ENCODE measurements at places on chromosomes 6 and 20.
A peak's percentile ranks its signal among the peaks of the same experiment; 100 is the strongest.

DNA sequence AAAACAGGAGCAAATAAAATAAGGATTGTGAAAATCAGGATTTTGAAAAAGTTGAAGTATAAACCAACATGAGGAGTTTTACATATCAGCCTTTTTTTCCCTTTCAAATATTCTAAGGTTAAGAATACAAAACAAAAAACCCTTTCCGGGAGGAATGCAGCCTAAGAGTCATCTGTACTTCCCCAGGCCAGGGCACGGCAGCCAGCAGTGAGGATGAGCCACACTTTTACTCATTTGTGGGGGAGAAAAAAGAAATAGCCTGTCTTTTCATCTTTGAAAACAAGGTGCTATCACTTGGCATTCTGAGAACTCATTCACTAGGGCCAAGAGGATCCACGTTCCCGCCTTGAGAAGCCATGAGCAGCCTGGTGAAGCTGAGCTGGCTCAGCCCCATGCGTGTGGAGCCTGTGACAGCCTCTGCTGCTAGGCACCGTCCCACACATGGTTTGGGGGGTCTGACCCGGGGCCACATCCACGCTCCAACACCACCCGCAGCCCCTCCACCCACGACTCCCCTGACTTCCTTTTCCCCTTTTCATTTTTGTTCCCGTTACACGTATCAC, 11.2 kb downstream of the SLC22A1 start:
- DNase-seq = peak; percentile 26

DNA sequence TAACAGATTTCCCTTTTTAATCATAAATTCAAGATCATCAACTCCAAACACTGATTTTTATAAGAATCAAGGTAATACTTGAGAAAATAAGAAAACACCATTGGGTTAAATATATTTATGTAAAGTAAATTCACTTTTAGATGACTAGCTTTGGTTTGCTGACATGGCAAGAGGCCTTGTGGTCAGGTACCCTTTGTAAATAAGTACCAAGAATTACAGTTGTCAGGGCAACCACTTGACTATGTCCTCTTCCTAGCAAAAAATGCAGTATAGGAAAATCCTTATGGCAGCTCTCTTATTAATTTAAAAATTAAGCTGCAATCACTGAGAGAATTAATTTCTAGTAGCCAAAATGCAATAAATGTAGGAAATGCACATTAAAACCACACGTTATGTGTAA, 153.8 kb downstream of the INSM1 start:
- no peak for DNase-seq

DNA sequence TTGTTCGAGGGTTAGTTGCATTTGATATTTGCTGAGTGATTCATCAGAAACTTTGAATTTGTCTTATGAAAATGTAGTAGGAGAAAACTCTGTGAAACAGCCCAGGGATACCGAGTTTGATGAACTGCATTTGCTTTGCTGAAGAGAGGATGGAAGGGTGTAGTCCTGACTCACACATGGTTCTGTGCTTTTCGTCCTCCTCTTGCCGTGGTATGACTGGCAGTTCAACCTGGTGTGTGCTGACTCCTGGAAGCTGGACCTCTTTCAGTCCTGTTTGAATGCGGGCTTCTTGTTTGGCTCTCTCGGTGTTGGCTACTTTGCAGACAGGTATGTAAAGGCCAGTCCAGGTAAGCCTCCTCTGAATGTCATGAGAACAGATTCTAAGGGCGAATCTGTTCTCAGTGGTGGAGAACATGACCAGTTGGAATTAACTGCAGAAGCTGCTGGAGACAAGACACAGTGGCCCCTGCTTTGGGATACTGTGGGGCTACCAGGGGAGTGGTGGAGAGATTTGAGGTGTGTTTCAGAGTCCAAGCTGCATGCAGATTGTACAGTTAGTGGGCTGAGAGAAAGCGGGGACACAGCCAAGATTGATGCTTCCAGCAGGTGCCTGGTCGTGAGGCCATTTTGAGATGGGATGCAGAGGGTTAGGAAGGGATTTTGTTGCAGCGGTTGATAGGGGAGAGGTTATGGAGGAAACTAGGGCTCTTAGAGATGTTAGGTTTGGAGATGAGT, 8.4 kb downstream of the SLC22A1 start:
- DNase-seq = no peak

- no peak for DNase-seq
Measured at GRCh38 chr20:19767070-19767469, 9.0 kb downstream of the RIN2 start.

GRCh38 chr6:116192786-116193185, 61.1 kb downstream of the TSPYL4 start:
- DNase-seq = no peak

DNA sequence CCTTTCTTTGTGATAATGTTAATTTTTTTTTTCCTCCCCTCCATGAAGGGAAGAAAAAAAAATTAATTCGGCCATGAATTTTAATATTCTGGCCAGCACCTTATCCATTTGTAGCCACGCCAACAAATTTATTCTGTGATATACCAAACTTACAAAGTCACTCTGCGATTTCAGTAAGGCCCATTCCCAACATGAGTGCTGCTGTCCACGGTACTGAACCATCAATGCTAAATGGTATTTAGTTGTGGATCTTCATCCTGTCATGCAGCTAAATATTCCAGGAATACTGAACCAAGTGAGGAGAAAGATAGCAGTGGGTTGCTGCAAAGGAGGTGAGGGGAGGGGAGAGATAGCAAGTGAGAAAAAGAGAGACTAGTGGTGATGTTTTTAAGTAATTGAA, 19.5 kb upstream of the RSPH4A start:
- DNase-seq = no peak

- peak; percentile 41 for DNase-seq
Measured at GRCh38 chr6:57183336-57183735, 11.2 kb downstream of the BAG2 start.

- DNase-seq = peak; percentile 81
Measured at GRCh38 chr6:148548065-148548748, 198.6 kb upstream of the UST start.

DNA sequence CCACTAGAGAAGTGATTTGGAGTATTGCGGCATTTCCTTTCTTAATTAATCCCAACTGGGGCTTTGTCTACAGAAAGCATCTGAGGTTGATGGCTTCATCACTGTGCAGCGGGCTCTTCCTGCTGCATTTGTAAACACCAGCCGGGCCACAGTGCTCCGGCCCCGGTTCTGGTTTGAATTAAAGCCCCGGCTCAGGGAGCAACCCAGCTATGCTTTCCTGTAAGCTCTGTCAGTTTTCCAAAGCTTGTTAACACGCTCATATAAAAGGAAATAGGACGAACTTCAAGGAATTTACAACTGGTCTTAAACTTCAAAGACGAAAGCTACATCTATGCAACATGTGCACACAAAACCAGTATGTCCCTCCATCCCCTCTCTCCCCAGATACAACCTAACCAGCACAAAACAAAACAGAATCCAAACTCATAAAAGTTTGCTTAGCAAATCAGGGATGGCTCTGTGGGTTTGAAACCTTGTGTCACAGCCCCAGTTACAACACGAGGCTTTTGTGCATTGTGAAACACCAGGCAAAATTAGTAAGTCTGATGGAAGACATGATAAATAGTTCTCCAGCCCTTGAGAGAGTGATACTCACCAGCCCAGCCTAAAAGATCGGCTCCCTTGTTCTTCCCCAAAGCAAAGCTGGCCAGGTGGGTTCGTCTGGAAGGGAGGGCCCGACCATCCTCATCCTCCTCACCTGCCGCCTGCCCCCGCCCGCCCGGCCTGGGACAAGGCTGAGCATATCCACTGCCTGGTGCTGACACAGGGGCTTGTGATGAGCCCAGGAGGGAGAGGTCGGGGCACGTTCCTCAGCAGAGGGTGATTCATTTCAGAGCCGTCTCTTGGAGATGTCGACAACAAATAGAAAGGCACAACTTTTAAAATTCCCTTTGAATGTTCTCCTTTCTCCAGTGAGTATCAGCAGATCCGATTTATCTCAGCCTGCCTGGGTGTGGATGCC, 197.9 kb downstream of the TFAP2C start:
- peak; percentile 67 for DNase-seq

DNA sequence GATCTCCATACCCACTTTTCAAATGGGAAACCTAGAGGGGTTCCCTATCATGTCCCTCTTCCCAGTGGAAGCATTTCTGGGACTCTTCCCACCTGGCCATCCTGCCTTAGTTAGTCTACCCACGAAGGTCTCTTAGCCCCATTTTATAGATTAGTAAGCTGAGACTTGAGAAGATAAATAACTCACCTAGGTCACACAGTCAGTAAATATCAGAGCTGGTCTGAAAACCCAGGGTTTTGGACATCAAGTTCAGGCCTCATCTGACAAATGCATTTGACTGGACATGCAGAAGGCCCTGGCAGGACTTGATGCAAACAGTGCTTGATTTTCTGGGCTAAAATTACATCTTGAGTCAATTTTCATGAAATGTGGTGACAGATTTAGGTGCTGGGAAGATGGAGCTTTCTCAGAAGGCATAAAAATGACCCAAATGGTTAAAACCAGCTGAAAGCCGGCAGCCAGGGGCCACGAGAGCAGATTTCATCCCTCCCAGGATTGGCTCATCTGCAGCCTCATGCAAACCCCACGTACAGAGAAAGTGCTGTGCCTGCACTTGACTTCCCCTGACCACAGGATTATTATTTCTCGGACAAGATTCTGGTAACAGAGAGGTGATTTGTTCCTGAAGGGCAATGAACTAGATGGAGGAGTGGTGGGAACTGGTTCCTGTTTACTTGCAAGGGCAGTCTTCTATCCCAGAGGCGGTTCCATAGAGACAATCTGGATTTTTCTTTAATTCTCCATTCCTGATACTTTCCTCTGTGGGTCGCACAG, 23.1 kb downstream of the CPNE5 start:
- DNase-seq = no peak

- no peak for DNase-seq
Measured at GRCh38 chr6:110710115-110710514, 105.2 kb downstream of the CDK19 start.

- no peak for DNase-seq
Measured at GRCh38 chr6:109166673-109167072, 71.4 kb downstream of the CEP57L1 start.

- DNase-seq = no peak
Measured at GRCh38 chr20:48766961-48767960, 60.5 kb downstream of the PREX1 start.

Data from EL (cell line).